ENCODE measurements at places on chromosomes 16 and 17. TPM values are rescaled to one million over a fixed set of nuclear protein-coding genes. Genes with fewer than 3 reads are reported as not detected.

The CCR7 gene
- total RNA-seq: 109 TPM

- no peak for DNase-seq
These were observed 82.7 kb upstream of the PLCG2 start for GRCh38 chr16:81696166-81696960.

- no peak for DNase-seq
These were observed 107.8 kb downstream of the CYB561 start for GRCh38 chr17:63338272-63338671.

The ETV4 gene
- 2.2 TPM for total RNA-seq

DNA sequence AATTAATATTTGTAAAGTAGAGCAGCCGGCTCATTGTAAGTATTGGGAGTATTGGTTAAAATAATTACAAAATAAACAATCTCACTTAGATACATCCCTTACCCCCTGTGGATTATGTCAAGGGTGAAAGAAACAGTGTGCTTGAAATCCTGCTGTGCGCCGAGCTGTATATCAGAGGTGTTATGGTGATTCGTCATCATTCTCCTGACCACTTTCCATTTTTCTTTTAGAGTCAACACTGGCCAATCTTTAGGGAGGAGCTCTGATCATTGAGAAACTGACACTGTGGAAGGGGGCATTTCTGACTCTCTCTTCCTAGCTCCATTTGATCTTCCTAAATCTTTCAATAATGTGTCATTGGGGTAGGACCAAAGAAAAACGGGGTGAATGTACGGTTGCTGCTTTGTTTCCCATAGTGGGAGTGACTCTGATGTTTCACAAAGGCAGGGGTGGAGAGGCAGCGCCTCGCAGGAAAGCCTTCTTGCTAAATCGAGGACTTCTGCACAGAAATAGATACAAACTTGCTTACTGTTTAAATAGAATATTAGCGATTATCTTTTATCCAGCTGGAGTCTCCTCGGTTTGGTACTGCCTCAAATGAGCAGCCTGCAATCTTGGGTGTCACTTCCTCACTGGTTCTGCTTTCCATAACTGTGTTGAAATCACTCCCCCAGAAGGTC, 123.4 kb downstream of the PRKCB start:
- no peak for DNase-seq

DNA sequence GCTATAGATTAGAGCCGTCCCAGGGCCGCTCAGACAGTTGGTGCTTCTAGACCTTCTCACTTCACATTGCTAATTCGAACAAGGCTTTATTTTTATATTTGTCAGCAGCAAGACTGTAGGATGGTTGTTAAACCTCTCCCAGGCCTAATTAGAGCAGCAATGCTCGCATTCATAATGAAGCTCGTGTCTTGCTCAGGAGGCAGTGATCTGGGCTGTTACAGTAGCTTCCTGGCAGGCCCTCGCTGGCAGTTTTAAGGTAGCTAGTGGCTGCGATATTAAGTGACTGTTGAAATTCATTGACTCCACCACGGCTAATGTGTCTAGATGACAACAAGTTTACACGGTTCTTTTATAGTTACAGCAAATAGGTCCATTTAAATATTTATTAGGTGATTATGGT, 23.2 kb upstream of the ANKFN1 start:
- DNase-seq: no peak

Measured in activated T-cell treated with anti-CD3 and anti-CD28 coated beads, Interleukin-2, amount 50 U/mL, for 4 hours (primary cell).